ENCODE measurements at places on chromosomes 1 and 21.
A peak's percentile ranks its signal among the peaks of the same experiment; 100 is the strongest.

GRCh38 chr1:209927466-209927865 lies 10.6 kb upstream of the SYT14 start:
- DNase-seq = no peak

GRCh38 chr1:236141447-236142252 lies 689 bp upstream of the GPR137B start:
- no peak for DNase-seq

GRCh38 chr1:246769306-246769705 lies 45.1 kb downstream of the SCCPDH start:
- no peak for DNase-seq

DNA sequence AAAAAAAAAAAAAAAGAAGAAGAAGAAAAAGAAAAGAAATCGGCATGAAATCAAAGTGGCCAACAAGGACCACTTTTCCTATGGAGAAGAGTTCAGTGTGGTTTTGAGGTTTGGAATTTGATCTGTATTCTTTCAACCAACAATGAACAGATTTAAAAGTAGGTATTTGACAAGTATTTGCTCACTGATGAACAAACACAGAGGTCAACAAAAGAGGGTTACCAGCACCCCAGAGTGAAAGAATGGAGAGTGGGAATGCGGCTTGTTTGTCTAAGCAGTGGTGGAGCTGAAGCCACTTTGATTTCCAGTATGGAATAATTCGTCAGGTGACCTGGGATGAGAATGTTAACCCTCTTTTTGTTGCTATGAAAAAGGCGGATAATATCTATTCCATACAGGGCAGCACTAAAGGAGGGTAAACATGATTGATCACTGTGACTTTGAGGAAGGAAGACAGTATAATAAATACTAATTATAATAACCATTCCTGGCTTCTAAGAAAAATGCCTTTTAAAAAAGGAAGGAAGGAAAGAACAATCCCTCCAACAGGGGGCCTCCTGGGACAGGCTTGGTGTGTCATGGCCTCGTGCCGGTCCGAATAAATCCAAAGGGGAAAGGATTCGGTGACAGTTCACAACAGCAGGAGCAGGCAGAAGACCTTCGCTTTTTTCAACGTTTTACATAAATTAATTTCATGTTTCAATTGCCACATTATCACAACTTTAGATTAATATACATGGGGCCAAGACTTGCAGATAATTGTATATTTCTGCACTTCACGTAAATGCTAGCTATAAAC lies 37.2 kb upstream of the SIM2 start:
- peak; percentile 72 for DNase-seq

GRCh38 chr1:2583871-2584351 lies 2.7 kb upstream of the PRXL2B start:
- DNase-seq = no peak

GRCh38 chr1:20124456-20125057 lies 5.2 kb upstream of the PLA2G2D start:
- peak; percentile 33 for DNase-seq

DNA sequence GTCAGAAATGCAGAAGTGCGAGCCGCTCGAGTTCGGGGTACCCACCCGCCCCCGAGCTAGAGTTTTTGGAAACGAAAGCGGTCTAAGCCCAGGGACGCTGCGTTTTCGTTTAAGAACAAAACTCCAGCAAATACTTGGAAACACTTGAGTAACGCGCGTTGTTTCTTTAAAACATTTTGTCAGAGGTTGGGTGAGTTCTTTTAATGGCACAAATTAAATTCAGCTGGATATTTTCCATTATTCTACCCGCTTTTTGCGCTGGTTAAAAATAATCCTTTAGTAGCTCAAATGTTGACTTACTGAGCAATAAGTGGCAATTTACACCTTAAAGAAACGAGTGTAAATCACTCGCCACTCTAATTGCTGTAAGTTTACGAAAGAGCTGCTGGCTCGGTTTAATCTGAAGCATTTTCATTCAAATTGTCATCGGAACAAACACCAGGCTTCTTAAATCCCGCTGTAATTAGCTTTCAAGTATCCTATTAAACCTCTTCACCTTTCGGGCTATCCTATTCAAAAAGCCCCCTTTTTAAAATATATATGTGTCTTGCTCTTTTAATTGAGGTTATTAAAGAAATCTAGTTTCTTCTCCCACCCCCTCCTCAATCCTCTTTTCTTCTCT lies 1.5 kb downstream of the LHX8 start:
- no peak for DNase-seq

GRCh38 chr21:37060296-37060695 lies 12.6 kb downstream of the PIGP start:
- DNase-seq = peak; percentile 69

- no peak for DNase-seq
Measured at GRCh38 chr1:23742670-23743286, 493 bp upstream of the ELOA start.

DNA sequence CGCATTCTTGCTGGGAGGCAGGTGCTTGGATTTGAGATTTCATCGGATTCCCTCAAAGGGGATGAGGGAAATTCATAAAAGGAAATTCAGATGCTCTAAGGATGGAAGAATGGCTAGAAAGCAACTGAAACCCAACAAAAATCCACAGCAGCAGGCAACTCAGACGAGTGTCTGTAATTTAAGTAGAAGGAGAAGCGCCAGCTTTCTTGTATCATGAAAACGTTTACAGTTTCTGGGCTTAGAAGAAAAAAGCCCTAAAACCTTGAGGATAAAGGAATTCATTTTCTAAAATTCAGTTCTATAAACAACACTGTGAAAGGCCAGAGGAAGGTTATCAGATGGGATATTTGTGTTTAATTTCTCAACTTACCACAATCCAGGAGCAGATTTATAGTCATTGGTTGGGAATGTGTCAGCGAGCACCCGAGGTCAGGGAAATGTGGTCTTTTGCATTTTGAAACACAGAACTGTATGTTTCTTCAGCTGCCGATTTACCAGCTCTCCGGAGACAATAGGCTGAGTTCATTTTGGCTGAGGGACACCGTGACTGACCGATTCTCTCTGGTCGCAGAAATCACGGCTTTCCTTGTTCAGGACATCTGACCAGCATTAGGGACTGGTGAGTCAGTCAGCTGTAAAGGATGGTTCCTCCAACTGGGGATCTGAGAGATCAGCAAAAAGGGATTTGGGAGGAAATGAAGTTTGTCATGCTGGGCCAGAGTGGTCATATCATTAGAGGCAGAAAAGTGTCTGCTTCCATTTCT lies 111.6 kb upstream of the ERRFI1 start:
- no peak for DNase-seq

GRCh38 chr1:76503736-76504135 lies 363.5 kb upstream of the ST6GALNAC5 start:
- DNase-seq = no peak

- no peak for DNase-seq
Measured at GRCh38 chr1:172909606-172910326, 141.0 kb downstream of the TNFSF18 start.
